ENCODE measurements at places on chromosomes 11 and 22.

DNA sequence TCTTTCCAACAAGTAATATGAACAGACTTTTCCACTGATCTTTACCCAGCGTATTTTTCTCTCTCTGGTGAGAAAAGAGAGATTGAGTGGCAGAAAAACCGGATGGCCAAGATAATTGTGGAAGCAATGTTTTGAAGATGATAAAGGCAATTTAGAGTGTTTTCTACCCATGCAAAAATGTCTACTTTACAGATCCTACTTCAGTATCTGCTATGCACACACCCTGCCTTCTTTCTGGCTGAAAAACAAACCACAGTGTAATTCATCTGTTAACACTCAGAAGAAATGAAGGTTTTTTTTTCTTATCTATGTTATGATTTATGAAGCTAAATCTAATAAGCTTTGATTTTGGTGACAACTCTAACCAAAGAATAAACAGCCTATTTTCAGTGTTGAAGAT, 56.8 kb downstream of the SLC5A12 start:
- DNase-seq = no peak

DNA sequence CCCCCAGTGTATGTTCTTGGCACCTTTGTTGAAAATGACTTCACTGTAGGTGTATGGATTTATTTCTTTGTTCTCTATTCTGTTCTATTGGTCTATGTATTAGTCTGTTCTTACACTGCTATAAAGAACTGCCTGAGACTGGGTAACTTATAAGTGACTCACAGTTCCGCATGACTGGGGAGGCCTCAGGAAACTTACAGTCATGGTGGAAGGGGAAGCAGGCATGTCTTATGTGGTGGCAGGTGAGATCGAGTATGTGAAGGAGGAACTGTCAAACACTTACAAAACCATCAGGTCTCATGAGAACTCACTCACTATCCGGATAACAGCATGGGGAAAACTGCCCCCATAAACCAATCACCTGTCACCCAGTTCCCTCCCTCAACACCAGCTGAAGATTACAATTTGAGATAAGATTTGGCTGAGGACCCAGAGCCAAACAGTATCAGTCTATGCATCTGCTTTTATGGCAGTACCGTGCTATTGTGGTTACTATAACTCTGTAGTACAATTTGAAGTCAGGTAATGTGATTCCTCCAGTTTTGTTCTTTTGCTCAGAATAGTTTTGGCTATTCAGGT, 836.2 kb downstream of the DLG2 start:
- no peak for DNase-seq

DNA sequence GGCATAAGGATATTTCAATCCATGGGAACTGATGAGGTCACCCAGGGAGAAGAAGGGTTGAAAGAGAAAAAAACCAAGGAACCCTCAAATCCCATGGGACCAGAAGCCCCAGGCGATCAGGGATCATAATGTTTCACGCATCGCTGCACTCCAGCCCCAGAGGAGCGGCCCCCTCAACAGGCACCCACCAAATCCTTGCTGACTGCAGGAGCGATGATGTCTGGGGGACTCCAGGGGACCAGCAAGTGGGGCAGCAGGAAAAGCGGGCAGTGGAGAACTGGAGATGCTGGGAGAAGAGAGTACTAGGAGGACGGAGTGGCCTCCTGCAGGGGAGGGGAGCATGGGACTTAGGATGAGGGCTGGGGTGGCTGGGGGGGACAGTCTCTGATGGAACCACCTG, 47.7 kb upstream of the LINC01488 start:
- no peak for DNase-seq

- DNase-seq = no peak
Measured at GRCh38 chr22:45775569-45776312, 104.1 kb downstream of the ATXN10 start.

DNA sequence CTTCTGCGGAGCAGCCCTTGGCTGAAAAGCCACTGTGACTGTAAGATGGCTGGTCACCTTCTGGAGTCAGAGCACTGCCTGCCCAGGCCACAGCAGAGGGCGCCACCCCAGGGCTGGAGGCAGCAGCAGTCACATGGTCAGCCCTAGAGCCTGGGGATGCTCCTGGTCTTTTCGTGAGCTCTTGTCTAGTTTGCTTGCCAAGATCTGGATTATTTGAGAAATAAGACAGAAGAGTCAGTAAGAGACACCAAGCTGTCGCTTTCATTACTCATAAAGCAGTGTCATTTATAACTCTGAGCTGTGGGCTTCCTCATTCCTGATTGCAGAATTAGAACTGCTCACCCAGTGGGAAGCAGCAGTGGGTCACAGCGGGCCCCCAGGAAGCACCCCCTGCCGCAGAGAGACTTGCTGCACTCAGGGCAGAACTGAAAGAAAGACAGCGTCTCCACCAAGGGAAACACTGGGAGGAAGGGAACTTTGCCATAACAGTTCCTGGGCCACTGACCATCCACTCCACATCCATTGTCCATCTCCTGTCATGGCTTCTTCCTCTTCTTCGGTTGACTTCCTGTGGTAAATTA, 56.7 kb downstream of the PPP6R2 start:
- peak; percentile 74 for DNase-seq

- DNase-seq = no peak
Measured at GRCh38 chr11:72456651-72457050, 22.3 kb upstream of the CLPB start.

DNA sequence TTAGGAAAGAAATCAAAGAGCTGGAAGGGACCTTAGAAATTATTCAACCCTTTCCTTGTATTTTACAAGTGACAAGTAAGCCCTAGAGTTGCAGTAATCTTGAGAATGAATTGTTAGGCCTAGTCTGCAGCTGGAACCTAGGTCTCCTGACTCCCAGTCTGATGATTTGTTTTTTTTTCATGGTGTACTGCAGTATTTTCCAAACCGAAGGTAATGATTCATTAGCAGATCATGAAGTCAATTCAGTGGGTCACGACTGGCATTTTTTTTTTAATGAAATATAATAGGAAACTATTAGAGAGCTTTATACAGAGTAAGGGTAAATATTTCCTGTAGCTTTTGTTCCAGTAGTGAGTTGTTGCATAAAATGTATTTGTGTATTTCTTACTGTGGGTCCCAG, 42.8 kb downstream of the EXT2 start:
- no peak for DNase-seq

DNA sequence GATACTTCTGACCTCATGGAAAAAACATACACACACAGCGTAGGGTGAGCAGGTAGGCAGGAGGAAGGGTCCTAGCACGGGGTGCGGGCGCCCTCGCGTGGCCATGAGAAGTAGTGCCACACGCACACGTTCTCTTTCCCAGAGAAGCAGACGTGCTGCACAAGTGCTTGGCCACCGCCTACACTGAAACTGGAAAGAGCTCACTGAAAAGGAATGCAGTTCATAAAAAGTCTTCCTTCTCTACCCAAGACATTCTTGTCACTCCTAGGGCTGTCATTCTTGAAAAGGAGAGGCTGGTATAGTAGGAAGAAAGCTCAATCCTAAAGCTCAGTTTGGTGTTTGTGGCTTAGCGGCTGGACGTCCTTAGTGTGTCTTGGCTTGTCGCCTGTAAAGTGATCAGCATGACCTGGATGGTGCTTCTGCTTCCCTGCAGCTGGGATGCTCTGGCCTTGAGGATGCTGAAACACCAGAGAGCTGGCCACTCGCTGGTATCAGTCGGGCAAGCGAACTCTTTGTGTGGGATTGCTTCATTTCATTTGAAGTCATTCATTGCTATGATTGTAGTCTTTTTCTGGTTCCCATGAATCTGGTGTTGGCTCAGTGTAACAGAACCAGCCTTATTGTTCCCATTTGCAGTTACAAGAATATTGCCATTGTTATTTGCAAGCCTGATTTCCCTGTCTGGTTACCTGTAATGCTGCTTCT, 303.8 kb downstream of the NTM start:
- DNase-seq = peak; percentile 96

- DNase-seq = no peak
Measured at GRCh38 chr11:78099666-78100065, 20.0 kb upstream of the NDUFC2 start.

GRCh38 chr22:41526830-41527799, 17.2 kb downstream of the POLR3H start:
- peak; percentile 69 for DNase-seq

- DNase-seq = no peak
Measured at GRCh38 chr11:67999704-68000103, 4.2 kb downstream of the UNC93B1 start.

GRCh38 chr22:21672107-21672629, 6.4 kb downstream of the PPIL2 start:
- DNase-seq = no peak

DNA sequence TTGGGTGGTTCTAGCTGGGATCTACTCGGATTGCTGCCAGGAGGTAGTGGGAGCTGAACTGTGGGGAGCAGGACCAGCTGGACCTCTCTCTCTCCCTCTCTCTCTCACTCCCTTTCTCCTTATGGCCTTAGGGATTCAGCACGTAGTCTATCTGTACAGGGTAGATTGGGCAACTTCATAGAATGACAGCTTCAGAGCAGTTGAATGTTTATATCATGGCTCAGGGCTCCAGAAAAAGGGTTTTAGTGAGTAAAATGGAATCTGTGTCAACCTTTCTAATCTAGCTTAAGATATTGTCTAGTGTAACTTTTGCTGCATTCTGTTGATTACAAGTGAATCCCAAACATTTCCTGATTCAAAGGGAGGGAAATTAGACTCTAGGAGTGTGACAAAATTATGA, 127.7 kb upstream of the PDGFD start:
- no peak for DNase-seq

DNA sequence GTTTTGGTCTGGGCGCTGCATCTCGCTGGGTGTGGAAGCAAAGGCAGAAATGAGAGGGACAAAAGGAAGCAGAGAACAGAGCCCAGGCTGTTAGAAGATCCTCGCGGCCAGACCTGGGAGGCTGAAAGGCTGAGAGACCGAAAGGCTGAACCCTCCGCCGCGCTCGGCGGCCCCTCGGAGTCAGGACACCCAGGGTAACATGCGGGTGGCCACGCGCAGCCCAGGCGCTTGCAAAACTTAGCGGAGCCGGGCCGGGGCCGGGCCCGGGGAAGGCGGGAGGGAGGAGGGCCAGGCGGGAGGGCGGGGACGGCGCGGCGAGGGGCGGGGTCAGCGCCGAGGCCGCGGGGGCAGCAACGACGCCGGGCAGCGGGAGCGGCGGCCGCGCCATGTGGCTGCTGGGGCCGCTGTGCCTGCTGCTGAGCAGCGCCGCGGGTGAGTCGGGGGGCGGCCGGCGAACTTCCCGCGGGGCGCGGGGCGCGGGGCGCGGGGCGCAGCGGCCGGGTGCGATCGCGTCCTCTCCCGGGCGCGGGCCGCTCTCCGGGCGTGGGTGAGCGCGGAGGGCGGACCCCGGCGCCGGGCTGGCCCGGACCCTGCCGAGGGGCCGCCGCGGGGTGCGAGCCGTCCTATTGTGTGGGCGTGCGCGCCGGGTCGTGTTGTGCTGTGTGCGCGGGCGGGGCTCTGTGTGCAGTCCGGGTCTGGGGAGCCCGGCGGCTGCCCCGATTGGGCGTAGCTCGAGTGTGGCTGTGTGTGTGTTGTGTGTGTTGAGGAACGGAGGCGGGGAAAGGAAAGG, at the start of gene LDLRAD3:
TSS of gene LDLRAD3 (plus strand) at position 350 of the 790 bp plus-strand sequence. CDS start at position 387, 37 bp downstream.
- peak; percentile 93 for DNase-seq

DNA sequence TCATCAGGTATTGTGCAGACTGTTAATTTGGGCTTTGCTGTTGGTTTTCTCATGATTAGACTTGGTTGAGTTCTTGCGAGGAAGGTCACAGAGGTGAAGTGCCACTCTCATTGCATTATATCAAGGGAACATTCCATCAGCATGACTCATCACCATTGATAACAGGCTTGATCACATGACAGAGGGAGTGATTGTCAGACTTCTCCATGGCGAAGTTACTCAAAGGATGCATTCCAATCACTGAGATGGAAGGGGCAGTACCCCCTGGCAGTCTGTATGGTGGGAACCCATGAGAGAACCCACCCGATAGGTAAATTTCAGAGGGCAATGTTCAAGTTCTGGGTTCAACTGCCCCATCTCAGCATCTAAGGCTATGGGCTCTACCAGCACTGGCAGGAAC, 19.4 kb upstream of the P2RY2 start:
- DNase-seq = peak; percentile 74

GRCh38 chr11:44591557-44591956, 26.1 kb downstream of the CD82 start:
- DNase-seq = no peak

GRCh38 chr11:92711926-92712325, 257.5 kb upstream of the MTNR1B start:
- no peak for DNase-seq

- DNase-seq = no peak
Measured at GRCh38 chr22:28143241-28143865, 224.3 kb upstream of the PITPNB start.

GRCh38 chr22:37630839-37631435, 8.5 kb upstream of the SH3BP1 start:
- DNase-seq = no peak

- DNase-seq = no peak
Measured at GRCh38 chr11:73465871-73466270, 89.7 kb downstream of the RELT start.

GRCh38 chr11:76656571-76657081, 13.9 kb downstream of the LRRC32 start:
- peak; percentile 50 for DNase-seq

DNA sequence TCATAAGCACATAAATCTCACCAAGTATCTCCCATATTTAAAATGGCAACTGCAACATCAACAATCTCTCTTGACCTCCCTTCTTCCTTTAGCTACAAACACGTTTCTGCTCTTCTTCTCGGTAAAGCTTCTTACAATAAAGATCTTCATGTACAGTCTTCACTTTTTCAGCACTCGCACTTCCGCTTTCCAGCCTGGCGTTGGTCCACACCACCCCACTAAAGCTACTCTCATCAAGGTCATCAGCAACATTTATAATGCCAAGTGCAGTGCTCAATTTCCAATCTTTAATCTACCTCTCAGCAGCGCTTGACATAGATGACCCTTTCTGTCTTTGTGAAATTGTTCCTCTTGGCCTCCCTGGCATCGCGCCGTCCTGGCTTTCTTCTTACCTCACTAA, 33.6 kb downstream of the NTM start:
- DNase-seq = no peak

DNA sequence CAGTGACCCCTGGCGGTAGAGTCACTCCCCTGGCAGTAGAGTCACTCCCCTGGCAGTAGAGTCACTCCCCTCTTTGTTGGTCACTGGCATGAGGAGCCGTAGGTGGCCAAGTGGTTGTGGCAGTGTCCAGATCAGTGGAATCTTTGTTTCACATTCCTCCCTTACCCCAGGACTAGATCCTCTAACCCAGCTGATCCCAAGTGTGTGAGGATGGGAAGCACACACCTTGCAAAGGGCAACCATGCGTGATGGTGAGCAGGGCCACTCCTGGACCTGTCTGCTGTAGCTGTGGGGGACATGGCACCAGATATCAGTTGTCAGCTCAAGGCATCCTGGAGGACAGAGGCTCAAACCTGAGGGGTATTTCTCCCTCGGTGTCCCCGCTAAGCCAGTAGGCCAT, 37.8 kb downstream of the OSBP2 start:
- DNase-seq = no peak

GRCh38 chr11:95559899-95560298, 229.7 kb downstream of the FAM76B start:
- peak; percentile 64 for DNase-seq

GRCh38 chr11:100939571-100939970, 190.0 kb downstream of the PGR start:
- DNase-seq = no peak

Data from islet precursor cell (in vitro differentiated cells).